CD4-positive, CD25-positive, alpha-beta regulatory T cell (primary cell): ENCODE measurements at places on chromosomes 11 and 22. TPM values are rescaled to one million over a fixed set of nuclear protein-coding genes. Genes with fewer than 3 reads are reported as not detected.

SAA1 gene
- not detected for total RNA-seq

CHST1 gene
- 0.47 TPM for total RNA-seq

CABP7 gene
- 0.35 TPM for total RNA-seq

OR52I2 gene
- not detected for total RNA-seq

DNA sequence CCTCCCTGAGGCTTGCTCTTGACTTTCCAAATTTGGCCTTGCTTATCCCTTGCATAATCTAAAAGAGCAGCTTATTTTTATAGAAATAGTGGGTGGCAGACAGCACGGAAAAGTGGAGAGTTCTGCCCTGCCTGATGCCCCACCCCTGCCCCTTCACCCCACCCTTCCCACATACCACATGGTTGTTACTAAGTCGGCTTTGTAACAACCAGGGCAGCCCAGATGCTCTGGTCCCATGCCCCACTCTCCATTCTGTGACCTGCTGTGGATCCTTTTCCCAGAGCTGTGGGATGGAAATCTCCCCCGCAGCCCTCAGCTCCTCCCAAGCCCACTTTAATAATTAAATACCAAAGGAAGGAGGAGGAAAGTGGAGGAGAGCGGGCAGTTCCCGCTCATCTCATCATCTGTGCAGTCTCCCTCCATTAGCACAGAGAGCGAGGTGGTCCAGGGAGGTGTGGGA lies 10.9 kb downstream of the MRGPRF start:
- no peak overlapping the region for H3K4me3 ChIP-seq
- H3K27ac ChIP-seq: no peak overlapping the region
- no peaks in the 10 kb centered on the region for H3K4me1 ChIP-seq
- no peak for DNase-seq

DNA sequence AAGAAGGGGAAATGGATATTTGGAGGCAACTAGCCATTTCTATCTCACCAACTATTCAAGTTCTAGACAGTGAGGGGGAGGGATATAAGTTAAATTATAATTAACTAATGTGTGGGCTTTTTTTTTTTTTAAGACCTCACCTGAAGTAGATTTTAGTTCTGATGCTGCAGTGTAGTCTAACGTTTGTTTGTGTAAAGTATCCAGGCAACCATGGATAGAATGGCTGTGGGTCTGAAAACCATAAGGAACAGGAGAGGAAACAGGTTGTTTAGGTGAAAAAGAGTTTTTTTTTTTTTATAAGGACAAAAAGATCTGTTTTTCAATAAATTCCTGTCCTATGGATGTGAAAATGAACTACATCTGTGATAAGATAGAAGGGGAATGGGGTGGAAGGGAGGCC lies 262.4 kb upstream of the PLET1 start:
- H3K4me3 ChIP-seq: no peak overlapping the region
- H3K27me3 ChIP-seq: no peaks in the 10 kb centered on the region
- DNase-seq: no peak
- peaks cover 2% of the 10 kb centered on the region for H3K4me1 ChIP-seq
- H3K27ac ChIP-seq: no peak overlapping the region

DNA sequence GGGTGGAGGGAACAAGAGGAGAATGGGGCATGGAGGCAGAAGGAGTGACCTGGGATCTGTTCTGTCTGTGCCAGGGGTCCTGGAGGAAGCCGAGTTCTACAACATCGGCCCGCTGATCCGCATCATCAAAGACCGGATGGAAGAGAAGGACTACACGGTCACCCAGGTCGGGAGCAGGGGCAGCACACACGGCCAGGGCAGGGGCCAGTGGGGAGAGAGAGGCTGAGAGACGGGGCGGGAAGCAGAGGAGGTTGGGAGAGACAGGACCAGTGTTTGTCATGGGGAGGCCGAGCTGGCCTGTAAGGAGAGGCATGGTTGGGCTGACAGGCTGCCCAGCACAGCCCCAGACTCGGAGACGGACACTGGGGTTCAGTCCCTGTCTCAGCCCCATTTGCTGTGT lies 4.7 kb downstream of the KCTD17 start:
- no peak for DNase-seq
- peaks cover 30% of the 10 kb centered on the region for H3K36me3 ChIP-seq
- peaks cover 32% of the 10 kb centered on the region for H3K4me1 ChIP-seq
- H3K27ac ChIP-seq: no peak overlapping the region
- no peak overlapping the region for H3K4me3 ChIP-seq
- H3K27me3 ChIP-seq: no peaks in the 10 kb centered on the region

GRCh38 chr22:23750367-23750713 lies 572 bp downstream of the ZNF70 start:
- H3K4me3 ChIP-seq: peak overlapping the region; percentile 74
- H3K36me3 ChIP-seq: no peaks in the 10 kb centered on the region
- peak overlapping the region; percentile 43 for H3K27ac ChIP-seq
- peaks cover 14% of the 10 kb centered on the region for H3K4me1 ChIP-seq

GRCh38 chr11:80650966-80651365 lies 1210.1 kb upstream of the TENM4 start:
- no peaks in the 10 kb centered on the region for H3K4me1 ChIP-seq
- no peaks in the 10 kb centered on the region for H3K36me3 ChIP-seq
- H3K4me3 ChIP-seq: no peak overlapping the region
- H3K27ac ChIP-seq: no peak overlapping the region
- no peaks in the 10 kb centered on the region for H3K27me3 ChIP-seq

DNA sequence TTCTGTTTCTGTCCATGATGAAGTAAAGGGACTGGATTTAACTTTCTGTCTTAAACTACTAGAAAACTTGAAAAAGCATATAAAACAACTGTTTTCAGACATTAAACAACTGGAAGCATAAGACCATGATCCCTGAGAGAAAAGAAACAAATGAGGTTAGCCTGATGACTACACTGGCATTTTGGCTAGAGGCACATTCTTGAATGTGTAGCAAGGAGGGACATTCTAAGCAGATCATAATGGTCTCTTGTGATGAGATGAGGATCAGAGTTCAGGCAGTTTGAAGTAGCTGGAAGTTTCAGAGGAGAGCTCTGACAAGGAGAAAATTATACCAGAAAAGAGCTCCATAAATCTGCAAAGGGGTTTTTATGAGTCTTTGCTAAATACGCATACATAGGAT lies 75.4 kb downstream of the AASDHPPT start:
- no peaks in the 10 kb centered on the region for H3K4me1 ChIP-seq
- no peak overlapping the region for H3K27ac ChIP-seq
- DNase-seq: no peak
- H3K36me3 ChIP-seq: no peaks in the 10 kb centered on the region
- no peak overlapping the region for H3K4me3 ChIP-seq

DNA sequence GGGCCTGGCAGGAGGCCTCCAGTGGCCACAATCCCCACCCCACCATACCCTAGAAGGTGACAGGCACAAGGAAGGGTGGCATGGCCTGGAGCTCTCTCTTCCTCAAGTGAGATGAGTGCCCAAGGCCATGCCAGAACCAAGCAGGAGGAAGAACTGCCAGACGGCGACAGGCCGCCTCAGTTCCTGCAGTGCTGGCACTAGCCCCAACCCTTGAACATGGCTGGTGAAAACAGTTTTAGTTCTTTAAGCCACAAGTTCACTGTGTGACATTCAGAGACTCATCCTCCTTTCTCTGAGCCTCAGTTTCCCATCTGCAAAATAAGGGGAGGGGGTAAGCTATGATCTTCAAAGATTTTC lies 9.8 kb downstream of the CHRDL2 start:
- no peaks in the 10 kb centered on the region for H3K36me3 ChIP-seq
- H3K4me1 ChIP-seq: peaks cover 4% of the 10 kb centered on the region
- H3K27ac ChIP-seq: no peak overlapping the region

DNA sequence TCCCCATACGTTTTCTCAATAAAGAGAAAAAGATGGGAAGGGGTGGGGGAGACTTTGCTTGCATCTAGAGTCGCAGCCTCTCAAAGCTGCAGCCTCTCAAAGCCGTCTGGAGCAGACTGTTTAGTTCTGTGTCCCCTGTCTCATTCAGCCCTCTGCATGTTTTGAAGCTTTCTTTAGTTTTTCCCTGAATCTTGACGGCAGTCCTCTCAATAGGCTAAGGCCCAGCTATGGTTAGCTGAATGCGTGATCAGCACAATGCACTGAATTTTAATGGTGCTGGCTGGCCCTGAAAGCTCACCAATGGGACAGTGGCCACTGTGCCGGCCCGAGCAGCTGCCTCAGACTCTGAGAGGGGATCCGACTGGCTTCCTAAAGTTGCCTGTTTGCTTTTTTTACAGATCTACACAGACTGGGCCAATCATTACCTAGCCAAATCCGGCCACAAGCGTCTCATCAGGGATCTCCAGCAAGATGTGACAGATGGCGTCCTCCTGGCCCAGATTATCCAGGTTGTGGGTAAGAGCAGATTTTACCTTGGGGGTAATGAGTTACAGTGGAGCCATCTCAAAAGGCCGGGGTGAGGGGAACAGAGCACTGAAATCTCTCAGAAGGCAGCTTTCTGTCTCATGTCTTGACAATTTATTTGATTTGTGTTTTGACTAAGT lies 119.6 kb downstream of the NAV2 start:
- DNase-seq: no peak
- no peaks in the 10 kb centered on the region for H3K4me1 ChIP-seq
- H3K27me3 ChIP-seq: no peaks in the 10 kb centered on the region
- H3K27ac ChIP-seq: no peak overlapping the region
- H3K36me3 ChIP-seq: no peaks in the 10 kb centered on the region

DNA sequence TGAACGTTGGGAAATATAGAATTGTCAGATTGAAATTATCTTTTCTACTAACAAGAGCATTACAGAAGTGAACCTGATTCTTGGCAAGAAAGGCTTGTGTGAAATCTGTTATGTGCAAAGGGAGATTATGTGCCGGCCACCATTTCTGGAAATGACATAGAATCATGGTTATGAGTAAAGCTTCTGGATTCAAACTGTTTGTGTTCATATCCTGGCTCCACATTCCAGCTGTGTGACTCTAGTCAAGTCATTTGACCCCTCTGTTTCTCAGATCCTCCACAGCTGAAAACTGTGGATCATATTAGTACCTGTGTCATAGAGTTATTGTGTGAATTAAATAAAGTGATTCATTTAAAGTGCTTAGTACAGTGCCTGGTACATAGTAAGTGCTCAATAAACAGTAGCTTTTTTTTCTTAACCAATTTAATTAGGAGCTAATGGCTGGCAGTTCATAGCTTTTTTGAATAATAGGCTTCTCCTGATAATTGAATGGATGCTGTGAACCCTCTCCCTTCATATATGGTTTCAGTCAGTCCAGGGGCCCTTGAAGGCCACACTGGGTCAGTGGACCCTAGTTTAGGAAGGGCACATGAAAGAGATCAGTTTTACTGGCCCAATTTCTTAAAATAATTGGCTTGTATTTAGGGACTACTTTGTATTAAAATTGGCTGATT lies 34.6 kb downstream of the EHF start:
- H3K4me3 ChIP-seq: no peak overlapping the region
- peaks cover 8% of the 10 kb centered on the region for H3K4me1 ChIP-seq
- H3K27ac ChIP-seq: no peak overlapping the region
- no peaks in the 10 kb centered on the region for H3K36me3 ChIP-seq

DNA sequence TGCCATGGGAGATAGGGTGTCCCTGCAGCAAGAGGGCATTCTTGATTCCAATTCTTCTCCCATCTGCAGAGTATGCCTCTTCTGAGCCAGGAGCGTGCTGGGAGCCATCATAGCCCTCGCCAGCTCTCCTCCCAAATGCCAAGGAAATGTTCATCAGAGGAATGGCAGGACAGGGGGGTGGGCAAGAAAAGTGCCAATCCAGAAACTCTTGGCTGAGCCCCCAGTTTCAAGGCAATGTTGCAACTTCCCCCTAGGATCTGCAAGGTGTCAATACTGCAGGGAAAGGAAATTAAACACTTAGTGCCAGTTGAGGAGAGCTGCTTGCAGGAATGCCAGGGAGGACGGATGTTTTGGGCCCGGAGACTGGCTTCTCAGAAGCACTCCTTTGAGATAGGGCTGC lies 94.8 kb upstream of the PRDM11 start:
- no peaks in the 10 kb centered on the region for H3K27me3 ChIP-seq
- no peak overlapping the region for H3K27ac ChIP-seq
- no peak overlapping the region for H3K4me3 ChIP-seq
- no peak for DNase-seq

DNA sequence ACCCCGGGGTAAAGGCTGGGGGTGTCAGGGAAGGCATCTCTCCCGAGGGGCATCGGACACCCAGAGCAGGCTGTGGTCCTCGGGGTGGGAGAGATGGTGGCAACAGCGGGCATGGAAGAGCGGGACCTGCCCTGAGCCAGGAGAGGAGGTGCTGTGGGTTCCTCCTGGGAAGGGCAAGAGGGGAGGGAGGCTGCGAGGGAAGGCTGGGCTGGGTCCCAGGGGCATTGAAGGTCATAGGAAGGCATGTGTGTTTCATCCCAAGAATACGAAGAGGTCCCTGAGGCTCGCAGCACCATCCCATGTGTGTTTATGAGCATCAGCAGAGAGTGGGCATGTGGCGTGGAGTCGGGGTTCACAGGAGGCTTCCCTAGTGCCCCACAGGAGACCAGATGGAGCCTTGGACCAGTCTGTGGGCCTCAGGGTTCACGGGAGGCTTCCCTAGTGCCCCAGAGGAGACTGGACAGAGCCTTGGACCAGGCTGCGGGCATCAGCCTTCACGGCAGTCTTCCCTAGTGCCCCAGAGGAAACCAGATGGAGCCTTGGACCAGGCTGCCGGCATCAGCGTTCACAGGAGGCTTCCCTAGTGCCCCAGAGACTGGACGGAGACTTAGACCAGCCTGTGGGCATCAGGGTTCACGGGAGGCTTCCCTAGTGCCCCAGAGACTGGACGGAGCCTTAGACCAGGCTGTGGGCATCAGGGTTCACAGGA lies 420.6 kb downstream of the BRD1 start:
- H3K27ac ChIP-seq: no peak overlapping the region
- H3K4me1 ChIP-seq: no peaks in the 10 kb centered on the region
- DNase-seq: no peak
- H3K27me3 ChIP-seq: no peaks in the 10 kb centered on the region

- H3K4me3 ChIP-seq: peak overlapping the region; percentile 46
- H3K27ac ChIP-seq: peak overlapping the region; percentile 68
- DNase-seq: peak; percentile 15
- H3K4me1 ChIP-seq: peaks cover 20% of the 10 kb centered on the region
- H3K27me3 ChIP-seq: no peaks in the 10 kb centered on the region
Observed at GRCh38 chr11:86116386-86116726, 47.5 kb upstream of the PICALM start.

GRCh38 chr11:43574949-43575912 lies 105.3 kb upstream of the HSD17B12 start:
- peaks cover 12% of the 10 kb centered on the region for H3K4me1 ChIP-seq
- no peak overlapping the region for H3K4me3 ChIP-seq

DNA sequence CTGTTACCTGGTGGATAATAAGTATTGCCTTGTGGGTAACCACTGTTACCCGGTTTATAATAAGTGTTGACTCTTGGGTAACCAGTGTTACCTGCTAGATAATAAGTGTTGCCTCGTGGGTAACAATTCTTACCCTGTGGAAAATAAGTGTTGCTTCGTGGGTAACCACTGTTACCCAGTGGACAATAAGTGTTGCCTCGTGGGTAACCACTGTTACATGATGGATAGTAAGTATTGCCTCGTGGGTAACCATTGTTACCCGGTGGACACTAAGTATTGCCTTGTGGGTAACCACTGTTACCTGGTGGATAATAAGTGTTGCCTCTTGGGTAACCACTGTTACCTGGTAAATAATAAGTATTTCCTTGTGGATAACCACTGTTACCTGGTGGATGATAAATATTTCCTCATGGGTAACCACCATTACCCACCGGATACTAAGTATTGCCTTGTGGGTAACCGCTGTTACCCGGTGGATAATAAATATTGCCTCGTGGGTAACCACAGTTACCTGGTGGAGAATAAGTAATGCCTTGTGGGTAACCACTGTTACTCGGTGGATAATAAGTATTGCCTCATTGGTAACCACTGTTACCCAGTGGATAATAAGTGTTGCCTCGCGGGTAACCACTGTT lies 8.7 kb upstream of the NXPE4 start:
- H3K4me1 ChIP-seq: no peaks in the 10 kb centered on the region
- H3K4me3 ChIP-seq: no peak overlapping the region
- no peak overlapping the region for H3K27ac ChIP-seq

- H3K27ac ChIP-seq: no peak overlapping the region
- no peak for DNase-seq
- no peaks in the 10 kb centered on the region for H3K36me3 ChIP-seq
Observed at GRCh38 chr22:39748877-39749276, 144.7 kb downstream of the ENTHD1 start.
